ENCODE measurements at places on chromosomes 13 and 19.

DNA sequence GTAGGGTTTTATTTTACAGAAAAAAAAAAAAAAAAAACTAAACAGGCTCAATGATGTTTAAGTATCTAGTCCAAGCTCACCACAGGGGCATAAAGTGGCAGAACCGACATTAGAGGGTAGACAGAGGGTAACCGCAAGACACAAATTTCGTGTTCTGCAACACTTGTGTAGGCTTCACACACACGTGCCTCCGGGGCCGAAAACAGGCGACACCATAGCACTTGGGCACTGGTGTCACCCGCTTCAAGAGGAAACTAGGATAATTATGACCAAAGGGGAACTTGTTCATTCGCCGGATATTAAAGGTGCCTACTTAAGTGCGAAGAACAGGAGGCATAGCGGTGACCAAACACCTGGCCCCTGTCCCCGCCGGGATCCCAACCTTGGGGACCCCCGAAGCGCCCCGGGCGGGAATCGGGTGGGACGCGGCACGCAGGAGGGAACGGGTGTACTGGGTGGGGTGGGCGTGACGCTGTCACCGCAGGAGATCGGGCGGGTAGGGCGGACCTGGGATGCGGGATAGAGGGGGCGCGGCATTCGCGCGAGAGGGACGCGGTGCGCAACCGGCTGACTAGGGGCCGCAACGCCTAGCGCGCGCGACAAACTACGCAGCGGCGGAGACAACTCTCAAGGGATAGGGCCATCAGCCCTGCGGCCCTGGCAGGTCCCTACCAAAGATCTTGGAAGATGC lies 558 bp downstream of the MZT1 start:
- peak; percentile 1 for DNase-seq

DNA sequence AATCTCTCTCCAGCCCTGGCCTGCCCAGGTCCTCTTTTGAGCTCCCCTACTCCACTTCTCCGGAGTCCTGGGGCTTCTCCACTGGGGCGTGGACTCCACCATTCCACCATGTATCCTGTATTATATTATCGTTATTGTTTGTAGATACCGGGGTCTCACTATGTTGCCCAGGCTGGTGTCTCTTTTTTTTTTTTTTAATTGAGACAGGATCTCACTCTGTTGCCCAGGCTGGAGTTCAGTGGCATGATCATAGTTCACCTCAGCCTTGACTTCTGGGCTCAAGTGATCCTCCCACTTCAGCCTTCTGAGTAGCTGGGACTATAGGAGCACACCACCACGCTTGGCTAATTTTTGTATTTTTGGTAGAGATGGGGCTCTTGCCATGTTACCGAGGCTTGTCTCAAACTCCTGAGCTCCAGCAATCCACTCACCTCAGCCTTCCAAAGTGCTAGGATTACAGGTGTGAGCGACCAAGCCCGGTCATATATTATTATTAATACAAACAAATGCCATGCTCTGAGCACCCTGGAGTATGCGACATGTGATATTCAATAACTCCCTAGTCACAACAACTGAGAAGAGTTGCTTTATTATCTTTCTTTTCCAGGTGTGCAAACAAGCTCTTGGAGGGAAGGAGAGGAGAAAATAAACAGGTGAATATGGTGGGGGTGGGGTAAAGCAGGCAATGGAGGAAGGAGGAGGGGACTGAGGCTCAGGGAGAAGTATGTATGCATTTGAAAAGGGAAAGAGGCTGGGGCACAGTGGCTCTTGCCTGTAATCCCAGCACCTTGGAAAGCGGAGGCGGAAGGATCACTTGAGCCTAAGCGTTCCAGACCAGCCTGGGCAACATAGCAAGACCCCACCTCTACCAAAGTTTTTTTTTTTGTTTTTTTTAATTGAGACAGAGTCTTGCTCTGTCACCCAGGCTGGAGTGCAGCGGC lies 2.8 kb upstream of the CERS4 start:
- no peak for DNase-seq

DNA sequence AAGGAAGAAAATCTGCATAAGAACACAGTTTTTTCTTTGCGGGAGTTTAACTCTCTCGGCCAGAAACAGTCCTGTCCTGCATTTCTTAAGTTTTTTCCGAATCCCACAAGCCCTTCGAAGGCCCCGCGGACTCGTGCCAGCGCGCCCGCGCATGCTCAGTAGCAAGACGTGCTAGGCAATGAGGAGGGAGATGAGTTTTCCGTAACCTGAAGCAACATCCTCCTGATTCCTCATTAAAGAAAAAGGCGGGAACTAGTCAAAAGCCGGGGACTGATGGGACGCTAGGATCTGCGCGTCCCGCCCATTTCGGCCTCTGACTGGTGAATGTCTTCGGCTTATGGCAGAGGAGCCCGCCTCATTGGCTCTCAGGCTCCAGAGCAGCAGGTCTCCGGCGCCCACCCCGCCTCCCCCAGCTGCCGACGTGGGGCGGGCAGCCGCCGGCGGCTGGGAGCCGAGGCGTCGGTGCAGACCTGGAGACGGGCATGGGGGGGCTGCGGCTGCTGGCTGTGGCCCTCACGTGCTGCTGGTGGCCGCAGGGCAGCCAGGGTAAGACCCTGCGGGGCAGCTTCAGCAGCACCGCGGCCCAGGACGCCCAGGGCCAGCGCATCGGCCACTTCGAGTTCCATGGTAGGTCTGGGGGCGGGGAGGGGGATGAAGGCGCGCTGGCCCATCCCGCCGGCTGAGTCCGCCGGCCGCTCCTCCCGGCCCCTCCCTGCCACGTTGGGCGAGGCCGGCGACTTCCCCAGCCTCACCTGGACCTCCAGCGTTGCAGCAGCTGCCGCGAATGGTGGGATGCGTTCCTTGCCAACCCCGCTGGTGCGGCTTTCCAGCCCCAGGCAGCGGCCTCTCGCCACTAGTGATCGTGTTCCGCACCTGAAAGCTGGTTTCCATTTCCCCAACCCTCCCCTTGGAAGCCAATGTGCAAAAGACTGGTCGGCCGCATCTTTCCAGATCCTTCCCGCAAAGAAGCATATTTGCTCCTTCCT lies at the start of gene GPR180:
Gene GPR180, plus strand, starts transcription at position 412 of the 986 bp plus-strand sequence. Its CDS starts 71 bp downstream, at position 483.
- DNase-seq, result peak; percentile 90

DNA sequence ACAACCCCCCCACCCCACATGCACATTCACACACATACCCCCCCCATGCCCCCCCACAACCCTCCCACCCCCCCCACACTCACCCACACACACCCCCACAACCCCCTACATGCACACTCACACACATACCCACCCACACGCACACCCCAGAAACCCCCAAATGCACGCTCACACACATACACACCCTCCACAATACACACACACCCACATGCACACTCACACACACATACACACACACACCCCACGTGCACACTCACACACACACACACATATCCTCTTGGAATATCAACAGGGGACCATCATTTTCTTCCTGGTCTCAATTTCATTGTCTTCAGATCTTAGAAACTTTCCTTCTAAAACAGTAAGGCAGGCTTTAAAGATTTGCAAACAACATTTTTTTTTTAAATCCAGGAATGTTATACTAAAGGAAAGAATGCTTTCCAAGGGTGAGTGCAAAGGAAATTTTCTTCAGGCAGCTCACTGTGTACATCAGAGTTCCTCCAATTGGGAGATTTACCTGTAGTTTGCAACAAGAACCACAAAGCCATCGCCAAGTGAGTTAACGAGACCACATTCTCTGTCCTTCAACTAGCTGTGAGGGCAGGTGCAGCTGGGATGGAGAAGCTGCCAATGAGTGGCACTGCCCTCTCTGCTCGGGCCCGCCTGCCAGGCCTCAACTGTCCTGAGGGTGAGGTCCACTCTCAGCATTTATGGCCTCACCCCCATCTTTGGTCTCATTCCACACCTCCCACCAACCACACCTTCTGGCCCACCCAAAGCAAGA lies 53.0 kb downstream of the MRPL57 start:
- no peak for DNase-seq
